CD14-positive monocyte (primary cell): ENCODE measurements at places on chromosomes 11 and 22. TPM values are rescaled to one million over a fixed set of nuclear protein-coding genes. Genes with fewer than 3 reads are reported as not detected.

DNA sequence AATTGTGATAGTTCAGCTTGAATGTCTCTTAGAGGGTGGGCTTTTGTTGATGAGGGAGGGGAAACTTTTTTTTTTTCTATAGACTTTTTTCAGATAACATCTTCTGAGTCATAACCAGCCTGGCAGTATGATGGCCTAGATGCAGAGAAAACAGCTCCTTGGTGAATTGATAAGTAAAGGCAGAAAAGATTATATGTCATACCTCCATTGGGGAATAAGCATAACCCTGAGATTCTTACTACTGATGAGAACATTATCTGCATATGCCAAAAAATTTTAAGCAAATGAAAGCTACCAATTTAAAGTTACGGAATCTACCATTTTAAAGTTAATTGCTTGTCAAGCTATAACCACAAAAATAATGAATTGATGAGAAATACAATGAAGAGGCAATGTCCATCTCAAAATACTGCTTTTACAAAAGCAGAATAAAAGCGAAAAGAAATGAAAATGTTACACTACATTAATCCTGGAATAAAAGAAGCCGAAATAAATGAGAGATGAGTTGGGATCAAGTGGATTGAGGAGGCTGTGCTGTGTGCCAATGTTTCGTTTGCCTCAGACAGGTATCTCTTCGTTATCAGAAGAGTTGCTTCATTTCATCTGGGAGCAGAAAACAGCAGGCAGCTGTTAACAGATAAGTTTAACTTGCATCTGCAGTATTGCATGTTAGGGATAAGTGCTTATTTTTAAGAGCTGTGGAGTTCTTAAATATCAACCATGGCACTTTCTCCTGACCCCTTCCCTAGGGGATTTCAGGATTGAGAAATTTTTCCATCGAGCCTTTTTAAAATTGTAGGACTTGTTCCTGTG lies 3.9 kb downstream of the MALAT1 start:
- DNase-seq: no peak

The HORMAD2 gene
- not detected for polyA plus RNA-seq

- no peak for DNase-seq
Measured at GRCh38 chr11:74267014-74267413, 44.4 kb downstream of the P4HA3 start.

DNA sequence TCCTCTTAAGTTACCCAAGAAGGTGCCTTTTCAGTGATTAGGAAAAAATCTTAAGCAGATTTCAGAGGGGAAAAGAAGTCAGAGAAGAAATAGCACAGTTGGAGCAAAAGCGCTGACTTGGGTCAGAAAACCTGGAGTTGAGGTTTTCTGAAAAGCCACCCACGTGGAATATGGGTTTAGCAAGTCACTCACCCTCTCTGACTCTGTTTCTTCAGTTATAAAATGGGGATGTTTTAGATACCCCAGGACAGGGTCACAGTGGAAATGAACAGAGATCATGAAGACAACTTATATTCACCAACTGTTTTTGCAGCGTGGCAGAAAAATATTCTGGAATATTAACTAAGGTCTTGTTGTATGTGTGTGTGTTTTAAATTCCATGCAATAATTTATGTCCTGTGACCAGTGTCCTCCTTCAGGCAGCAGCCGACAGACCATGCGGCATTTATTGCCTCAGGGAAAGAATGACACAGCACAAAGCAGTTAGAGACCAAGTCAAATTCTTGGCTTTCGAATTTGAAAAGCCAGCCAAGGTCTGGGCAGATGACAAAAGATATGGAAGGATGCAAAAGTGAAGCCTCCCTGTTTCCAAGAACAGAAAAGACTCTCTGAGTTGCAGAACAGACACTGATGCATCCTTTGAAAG lies 119.9 kb downstream of the MIAT start:
- no peak for DNase-seq

- no peak for DNase-seq
Measured at GRCh38 chr11:68821670-68822069, 20.0 kb downstream of the CPT1A start.
